T-helper 17 cell (primary cell): ENCODE measurements at places on chromosomes 7 and 10. TPM values are rescaled to one million over a fixed set of nuclear protein-coding genes. Genes with fewer than 3 reads are reported as not detected.

DNA sequence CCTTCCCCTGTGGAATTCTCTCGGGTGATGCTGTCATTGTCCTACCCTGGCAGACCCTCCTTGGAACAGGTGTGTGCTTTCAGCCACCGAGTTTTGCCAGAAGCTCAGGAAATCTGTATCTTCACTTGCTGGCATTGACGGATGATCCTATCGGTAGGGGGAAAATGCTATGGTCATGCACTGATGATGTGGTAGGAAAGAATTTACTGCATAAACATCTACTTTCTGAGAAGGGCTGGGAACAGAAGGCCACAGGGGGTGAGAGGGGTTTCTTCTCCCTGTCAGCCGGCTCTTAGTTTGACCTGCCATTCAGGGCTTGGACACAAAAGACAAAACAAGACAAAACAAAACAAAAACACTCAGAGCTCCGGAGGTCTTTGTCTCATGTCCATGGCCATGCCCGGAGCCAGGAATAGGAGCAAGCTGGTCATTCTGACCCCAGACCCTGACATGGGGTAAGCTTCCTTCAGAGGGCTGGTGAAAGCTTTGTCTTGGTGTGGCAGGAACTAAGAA is 43.6 kb upstream of the CARD11 start:
- no peak for DNase-seq

DNA sequence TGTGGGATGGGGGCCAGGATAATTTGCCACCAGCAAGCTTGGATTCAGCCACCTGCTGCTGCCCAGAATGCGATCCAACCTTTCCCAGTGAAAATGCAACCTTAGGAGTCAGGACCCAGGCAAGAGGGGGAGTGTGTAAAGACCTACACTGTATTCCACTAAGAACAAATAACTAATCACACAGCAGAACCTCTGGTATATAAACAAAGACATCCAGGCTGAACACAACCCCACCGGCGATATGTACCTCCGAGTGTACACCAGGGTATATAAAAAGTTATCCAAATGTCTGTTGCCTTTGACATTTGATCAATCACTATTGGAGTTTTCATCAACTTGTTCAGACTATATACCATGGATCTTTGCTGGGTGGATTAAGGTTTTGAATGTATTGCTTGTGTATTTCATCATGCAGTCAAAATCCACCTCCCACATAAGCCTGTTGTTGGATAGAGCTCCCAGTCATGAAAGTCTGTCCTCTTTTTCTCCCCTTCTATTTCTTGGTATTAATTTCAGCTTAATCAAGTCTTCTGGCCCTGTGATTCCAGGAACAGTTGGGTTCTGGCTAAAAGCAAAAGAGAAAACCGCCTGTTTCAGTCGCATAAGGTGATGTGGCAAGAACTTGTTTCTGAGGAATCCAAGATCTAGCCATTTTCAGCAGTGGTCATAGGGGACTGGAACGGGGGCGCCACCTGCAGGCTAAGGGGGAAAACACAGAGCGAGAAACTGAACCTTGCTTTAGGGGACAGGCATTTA is 290.7 kb downstream of the CCDC3 start:
- DNase-seq: peak; percentile 67

GRCh38 chr7:22240904-22241571 is 115.9 kb downstream of the RAPGEF5 start:
- DNase-seq: no peak

DNA sequence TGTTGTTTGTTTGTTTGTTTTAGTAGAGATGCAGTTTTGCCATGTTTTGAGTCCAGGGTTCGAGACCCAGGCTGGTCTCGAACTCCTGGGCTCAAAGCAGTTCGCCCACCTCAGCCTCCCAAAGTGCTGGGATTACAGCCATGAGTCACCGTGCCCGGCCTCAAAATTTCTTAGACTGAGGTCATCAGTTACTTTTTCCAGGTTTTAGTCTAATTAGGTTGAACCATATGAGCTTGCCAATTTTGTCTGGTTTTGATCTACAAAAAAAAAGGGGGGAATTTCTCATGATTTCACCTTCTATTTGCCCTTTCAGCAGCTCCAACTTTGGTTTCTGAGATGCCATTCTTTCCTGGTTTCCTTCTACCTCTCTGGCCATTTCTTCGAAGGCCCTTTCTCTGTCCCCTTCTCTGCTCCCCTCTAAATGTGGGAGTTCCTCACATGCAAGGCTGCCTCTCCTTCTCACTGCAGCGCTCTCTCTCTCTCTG is 5.5 kb downstream of the CUEDC2 start:
- no peak for DNase-seq

- DNase-seq: no peak
Observed at GRCh38 chr7:151010307-151011096, 13.8 kb downstream of the ATG9B start.

DNA sequence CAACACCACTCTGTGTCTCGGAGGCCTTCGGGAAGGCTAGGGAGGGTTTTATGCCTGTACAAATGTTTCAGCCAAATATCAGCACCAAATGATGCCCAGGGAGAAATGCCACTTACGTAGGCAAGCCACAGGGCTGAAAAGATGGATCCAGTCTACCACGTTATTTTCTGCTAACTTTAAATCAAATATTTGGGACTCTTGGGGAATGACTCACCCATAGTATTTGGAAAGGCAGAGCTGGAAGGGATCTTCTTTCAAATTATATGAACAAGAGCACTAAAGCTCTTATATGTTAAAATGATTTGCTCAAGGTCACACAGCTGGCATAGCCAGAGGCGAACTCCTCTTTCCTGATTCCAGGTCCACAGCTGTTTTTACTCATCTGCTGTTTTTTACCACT is 591.4 kb downstream of the SORCS1 start:
- DNase-seq: no peak

DNA sequence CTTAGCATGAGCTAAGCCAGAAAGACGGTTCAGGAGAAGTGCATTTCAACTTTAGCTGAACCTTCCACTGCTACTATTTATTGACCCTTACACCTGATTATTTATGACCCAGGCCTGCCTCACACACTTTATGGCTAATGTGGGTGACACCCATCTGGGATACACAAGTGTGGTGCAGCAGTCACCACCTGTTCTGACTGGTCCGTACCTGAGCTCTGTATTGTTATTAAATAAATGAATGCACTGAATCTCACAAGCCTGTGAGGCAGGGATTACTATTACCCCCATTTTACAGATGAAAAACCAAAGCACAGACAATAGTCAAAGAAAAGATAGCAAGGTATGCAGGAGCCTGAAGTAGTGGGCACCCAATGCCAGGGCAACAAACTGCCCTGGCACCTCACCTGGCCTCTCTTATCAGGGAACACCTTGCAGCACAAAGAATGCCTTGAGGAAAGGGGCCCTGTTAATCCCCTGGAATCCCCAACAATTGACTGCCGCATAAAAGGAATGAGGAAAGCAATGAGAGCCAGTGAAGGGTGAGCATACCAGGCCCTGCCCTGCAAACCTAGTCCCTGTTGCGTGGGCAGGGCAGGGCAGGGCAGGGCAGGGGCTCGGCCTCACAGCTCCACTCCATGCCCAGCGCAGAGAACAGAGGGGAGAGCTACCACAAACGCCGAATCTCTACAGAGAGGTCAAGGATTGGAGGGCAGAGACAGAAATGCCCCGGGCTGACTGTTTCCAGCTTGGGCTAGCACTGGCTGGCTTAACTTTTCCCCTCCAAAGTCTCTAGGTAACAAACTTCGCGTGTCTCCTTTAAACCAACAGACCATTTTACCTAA is 1.3 kb downstream of the ANXA11 start:
- no peak for DNase-seq

GRCh38 chr7:128210590-128211570 is 30.2 kb upstream of the LEP start:
- no peak for DNase-seq

DNA sequence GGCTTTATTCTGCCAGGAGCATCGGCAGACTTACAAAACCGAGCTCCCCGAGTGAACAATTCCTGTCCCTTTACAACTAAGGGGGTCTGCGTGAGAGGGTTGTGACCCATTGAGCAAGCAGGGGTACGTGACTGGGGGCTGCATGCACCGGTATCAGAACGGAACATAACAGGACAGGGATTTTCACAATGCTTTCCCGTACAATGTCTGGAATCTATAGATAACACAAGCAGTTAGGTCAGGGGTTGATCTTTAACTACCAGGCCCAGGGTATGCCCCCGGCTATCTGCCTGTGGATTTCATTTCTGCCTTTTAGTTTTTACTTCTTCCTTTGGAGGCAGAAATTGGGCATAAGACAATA is 38.1 kb upstream of the GSDME start:
- DNase-seq: no peak

DNA sequence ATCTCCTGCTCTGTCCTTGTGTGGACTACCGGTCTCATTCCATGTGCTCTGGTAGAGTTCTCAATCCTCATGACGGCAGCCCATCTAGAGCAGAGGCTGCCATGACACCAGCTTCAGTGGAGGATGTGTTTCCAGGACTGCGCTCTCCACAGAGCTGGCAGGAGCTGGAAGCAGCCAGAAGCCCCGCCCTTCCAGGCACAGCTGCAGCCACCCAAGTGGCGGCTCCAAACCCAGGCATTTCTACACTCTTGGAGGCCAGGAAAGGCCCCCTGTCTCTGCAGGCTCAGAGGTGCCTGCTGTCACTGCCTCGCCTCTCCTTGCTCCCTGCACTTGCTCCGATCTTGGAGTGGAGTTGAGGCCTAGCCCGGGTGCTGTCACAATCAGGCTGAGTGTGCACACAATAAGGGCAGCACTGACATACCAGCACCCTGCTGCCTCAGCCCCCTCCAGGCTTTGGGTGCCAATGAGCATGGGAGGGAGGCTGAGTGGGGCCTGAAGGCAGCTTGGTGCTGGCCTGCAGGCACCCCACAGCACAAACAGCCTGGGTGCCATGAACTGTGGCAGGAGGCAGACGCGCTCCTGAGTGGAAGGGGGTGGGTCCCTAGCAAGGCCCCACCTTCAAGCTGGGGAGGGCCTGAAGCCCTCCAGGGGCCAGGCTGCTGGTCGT is 122.1 kb downstream of the LRRN3 start:
- no peak for DNase-seq

DNA sequence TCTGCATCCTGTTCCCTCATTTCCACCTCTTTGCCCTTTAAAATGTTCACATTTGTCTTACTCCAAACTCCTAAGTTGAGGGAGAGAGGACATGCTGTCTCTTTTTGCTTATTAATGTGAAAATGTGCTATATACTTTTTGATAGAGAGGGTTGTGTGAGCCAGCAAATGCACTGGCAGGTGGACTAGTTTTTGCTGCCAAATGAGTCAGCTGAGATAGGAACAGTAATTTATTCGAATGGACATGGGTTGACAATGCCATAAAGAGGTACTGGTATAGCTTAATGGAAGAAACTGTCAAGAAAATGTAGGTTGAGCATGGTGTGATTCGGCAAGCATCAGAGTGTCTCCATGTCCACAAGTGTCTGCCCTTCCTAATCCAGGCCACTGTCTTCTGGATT is 9.2 kb upstream of the TRUB1 start:
- no peak for DNase-seq

DNA sequence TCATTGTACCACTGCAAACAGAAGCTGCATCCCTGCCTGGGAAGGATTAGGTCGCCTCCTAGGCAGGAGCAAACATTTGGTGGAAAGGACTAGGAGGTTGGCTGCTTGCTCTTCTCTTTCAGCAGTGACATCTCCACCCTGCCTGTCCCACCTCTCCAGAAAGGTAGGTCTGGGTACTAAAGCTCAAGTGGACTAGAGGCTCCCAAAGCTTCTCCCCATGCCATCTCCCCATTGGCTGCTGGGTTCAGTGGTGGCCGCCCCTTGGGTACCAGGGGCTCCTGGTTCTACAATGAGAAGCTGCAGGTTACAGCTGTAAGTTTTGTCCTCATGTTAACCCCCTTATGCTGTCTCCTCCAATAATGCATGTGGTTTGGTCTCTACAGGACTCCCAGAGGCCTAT is 180.7 kb upstream of the MKI67 start:
- DNase-seq: no peak

DNA sequence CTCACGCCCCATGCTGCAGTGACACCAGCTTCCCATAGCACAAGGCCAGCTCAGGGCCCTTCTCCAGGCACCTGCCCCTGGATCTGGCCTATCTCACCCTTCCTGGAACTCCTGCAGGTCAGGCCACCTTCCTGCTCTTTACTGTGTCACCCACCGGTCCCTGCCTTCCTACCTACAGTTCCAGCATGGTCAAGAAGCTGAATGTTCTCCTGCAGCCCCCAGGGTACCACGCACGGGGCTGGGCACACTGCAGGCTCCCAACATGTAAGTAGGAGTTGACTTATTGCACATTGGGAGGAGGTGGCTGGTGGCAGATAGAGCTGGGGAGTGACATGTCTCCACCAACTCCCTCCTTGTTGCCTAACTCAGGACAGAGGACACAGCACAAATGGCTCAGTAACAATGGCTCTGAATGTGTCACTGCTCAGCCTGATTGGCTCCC is 14.5 kb downstream of the ITPRIP start:
- DNase-seq: no peak

The PIK3CG gene
- 25.7 TPM for total RNA-seq

The EBLN1 gene
- not detected for total RNA-seq

The FANK1 gene
- 4.5 TPM for total RNA-seq

The ITIH5 gene
- not detected for total RNA-seq

The PRSS37 gene
- total RNA-seq: not detected

The SLC26A3 gene
- not detected for total RNA-seq

The ADCY1 gene
- not detected for total RNA-seq

The OPALIN gene
- total RNA-seq: not detected

The EIF5AL1 gene
- total RNA-seq: 0.12 TPM
